ENCODE measurements at places on chromosomes 3 and 15. TPM values are rescaled to one million over a fixed set of nuclear protein-coding genes. Genes with fewer than 3 reads are reported as not detected.

- DNase-seq: no peak
Observed at GRCh38 chr3:159584421-159584820, 404.2 kb upstream of the IL12A start.

DNA sequence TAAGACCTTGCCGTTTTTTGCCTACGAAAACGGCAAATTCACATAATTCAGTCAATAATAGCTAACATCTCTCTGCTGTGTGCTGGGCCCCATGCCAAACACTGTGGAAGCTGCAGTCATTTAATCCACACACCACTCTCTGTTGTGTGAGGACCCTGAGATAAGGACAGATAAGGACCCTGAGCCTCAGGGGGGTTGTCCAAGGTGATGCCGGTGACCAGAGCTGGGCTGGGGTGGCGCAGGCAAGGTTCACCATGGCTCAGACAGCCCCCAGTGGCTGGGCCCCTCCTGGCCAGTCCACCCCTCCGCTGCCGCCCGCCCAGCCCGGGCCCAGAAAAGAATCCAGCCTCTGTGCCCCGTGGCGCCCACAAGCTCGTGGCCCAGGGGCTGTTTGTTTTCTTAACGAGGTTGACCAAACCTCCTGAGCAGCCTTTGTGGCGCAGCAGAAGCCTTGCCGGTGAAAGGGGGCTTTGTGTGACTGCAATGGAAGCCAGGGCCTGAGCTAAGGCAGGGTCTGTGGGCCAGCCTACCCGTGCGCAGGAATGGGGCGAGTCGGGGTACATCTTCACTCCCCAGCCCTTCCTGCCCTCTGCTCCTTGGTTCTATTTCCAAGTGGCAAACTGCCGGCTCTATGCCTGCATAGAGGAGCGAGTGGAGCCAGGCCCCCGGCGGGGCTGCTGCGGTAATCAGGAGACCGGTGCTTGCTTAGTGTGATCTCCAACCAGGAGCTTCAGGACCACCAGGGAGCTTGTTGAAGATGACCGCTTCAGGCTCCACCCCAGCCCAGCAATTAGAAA, 4.4 kb upstream of the SNX22 start:
- no peak for DNase-seq

DNA sequence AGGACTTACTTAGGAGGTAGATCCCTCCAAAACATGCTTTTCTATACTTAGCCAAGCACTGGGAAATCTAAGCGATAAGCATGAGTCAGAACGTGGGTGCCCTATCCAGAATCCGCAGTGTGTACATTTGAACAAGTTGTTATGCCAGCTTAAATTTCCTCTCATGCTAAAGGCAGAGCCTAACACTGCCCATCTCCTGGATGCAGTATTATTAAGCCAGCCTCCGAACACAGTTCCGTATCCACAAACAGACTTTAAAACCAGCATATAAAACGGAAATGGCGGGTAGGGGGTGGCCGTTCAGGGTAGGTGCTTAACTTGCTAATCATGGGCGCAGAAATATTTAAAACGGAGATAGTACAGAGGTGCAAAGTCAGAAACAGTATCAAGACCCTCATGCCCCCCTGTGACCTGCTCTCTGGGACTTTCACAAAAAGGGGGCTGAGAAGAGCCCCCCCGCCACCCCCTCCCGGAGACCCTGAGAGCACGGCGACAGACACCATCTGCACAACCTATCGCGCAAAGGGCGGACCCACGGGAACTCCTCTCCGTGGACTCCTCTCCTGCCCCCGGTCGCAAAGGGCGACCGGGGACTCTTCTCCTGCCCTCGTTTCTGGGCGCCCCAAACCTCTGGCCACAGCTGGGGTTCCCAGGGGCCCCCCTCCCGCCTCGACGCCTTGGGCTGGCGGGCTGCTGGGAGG, 889 bp upstream of the LRRIQ4 start:
- DNase-seq: peak; percentile 54

- DNase-seq: no peak
Observed at GRCh38 chr3:46852839-46853355, 10.3 kb downstream of the MYL3 start.

DNA sequence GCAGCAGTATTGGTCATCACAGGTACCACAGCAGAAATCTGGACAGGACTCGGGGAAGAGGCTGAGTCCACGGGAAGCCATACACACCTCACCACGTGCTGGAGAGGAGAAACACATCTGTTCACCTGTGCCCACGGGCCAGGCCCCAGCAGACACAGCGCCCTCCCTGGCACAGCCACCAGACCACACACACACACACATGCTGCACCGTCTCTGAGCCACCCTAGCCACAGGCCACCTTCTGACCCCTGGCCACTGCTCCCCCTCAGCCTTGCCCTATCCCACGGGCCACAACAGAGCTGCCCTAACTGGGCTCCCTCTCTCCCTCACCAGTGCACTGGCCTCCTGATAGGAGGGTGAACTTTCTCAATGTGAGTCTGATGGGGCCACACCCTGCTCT, 2.8 kb downstream of the SHISA5 start:
- no peak for DNase-seq

DNA sequence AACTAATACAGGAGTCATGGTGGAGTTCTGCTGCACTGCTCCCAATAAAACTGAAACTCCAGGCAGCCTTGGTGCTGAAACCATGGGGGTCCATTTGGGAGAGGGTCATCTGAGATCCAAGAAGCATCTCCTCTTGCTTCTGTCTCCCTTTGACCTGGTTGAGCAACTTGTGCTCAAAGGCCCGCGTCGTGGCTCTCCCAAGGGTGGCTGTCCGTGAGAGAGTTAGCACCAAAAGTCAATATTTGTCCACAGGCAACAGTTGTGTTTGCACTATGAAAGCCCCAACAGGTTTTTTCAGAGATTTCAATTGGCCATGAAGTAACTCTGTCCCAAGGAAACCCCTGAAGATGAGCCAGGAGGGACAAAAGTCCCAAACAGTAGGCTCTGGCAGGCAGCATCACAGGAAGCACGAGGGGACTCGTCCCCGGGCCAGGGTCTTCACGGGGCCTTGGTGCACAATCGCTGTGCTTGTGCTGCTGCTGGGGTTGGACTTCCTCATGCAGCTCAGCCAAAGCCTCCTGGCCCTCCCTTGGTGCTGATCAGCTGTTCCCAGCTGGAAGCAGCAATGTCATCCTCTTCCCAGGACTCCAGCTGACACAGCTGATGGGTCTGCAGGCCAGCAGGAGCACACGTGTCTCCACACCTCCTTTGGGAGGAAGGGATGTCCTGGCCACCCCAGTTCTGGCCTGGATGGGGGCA, 39.4 kb upstream of the WNT5A start:
- DNase-seq: no peak

GRCh38 chr3:64111083-64111482, 87.8 kb upstream of the PSMD6 start:
- DNase-seq: no peak

DNA sequence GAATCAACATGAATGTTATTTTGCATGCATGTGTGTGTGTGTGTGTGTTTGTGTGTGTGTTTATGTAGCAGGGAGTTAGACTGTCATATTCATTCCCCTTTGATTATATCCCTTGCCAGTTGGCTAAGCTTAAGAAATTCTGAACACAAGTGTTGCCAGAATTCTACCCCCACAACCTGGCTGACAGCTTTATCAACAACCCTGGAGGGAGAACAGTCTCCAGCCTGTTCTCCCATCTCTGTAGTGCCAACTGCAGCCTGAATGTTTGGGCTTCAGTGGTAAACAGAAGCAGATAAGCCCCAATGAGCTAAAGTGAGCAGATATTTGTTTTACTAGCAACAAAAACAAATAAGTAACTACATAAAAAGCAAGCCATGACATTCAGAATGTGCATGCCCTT, 162.6 kb upstream of the ABI3BP start:
- no peak for DNase-seq

DNA sequence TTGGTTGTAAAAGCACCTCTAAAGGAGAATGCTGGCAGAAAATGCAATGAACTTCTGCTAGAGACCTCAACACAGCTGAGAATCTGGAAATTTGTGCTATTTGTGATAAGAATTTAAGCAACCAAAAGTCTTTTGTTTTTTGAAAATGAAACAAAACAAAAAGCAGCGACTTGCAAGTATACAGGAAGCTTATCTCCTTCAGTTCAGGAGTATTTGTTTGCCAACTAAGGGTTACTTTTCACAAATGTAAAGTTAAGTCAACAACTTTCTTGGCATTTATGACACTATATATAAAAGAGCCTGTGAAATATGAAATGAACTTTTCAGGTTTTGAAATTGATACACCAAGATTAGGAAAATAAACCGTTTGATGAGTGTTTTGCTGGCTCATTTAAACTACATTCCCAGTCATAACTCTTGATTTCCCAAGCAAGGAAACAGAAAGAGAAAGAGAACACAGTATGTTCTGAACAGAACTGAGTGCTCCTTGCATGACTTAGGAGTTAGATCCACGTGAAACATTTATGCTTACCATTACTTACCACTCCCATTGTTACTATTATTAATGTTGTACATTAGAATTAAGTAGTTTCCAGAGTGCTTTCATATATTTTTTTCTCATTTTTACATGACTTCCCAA, 92.3 kb upstream of the COL8A1 start:
- no peak for DNase-seq

- no peak for DNase-seq
Observed at GRCh38 chr15:42832576-42832975, 88.0 kb downstream of the TTBK2 start.

GRCh38 chr3:67296039-67296892, 298.2 kb downstream of the KBTBD8 start:
- DNase-seq: no peak

- DNase-seq: no peak
Observed at GRCh38 chr3:28982906-28983305, 298.0 kb upstream of the RBMS3 start.

DNA sequence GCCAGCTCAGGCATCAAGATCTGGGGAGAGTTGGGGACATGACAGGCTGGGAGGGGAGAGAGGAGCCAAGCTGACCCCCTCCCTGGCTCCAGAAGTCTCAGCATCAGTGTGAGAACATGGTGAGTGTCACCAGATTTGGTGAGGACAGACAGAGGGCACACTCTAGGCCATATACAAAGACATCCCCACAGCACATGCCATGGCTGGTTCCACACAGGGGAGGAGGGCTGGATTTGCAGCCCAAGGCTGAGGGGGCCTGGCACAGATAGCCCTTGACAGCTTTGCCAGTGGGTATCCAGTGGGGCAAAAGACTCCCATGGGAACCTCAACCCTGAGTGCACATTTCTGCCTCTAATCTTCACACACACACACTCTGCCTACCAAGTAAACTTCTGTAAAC, 10.1 kb upstream of the ANKRD63 start:
- no peak for DNase-seq

DNA sequence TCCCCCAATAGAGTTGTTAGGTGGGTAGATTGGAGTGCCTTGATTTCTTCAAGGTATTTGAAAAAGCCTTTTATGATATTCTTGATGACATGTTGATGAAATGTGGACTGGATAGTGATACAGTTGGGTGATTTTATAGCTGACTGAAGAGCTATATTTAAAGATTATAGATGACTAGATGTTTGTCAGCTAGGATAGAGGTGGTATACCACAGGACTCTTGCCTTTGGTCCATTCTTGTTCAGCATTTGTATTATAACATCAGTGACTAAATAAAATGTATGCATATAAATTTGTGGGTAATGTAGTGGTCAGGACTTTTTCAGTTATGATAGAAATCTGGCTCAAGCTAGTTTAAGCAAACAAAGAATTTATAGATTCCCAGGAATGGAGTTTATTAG, 143.9 kb downstream of the ZNF609 start:
- DNase-seq: no peak

GRCh38 chr3:112482675-112483074, 16.6 kb downstream of the BTLA start:
- DNase-seq: no peak

DNA sequence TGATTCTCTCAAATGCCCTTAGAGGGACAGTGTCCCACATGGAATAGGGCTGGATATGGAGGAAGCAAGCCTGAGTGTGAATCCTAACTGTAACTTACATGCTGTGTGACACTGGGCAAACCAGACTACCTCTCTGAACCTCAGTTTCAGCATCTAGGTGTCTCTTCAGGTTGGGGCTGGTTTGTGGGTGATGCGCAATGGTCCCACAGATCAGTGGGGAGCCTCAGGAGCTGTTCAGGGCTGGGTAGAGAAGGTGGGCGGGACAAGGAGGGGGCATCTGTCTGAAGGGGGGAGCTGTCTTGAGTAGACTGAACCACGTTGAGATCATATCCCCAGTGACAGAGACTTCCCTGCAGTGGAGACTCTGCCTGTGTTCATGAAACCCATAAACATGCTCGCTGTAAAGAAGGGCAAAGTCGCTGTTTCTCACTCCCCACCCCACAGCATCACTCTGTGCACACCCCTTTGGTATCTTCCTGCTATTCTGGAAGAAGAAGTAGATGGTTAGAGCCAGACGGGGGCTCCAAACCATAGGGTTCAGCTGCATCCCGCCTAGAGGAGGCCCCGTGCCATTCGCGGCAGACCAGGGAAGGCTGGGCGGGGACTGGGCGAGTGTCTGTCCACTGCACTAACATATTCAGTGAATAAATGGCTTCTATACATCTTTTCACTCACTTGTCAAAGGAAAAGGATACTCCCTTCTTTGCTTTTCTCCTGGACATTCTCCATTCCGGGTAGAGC, 28.4 kb downstream of the SRPRB start:
- DNase-seq: no peak

- peak; percentile 43 for DNase-seq
Observed at GRCh38 chr3:184417619-184418327, 37.9 kb downstream of the CHRD start.

- DNase-seq: peak; percentile 14
Observed at GRCh38 chr3:54600441-54601204, 327.2 kb downstream of the LRTM1 start.

DNA sequence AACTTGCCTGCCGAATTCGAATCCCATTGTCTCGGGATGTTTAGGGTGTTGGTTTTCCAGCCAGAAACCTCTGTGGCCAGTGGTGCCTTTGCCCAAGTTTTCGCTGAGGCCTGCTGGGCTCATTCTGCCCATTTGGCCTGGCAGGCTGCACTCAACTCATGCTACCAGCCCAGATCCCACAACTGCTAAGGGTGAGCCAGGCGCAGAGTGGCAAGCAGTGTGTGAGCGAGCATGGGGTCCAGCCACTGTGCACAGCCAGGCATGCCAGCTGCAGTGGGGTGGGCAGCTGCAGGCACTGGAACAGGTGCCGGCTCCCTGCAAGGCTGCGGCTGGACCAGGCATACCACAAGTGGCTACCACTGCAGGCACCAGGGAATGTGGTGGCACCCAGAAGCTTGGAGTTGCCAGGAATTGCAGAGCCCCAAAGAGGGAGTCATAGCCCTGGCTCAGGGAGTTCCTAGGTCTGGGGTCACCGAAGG, 151.4 kb upstream of the P2RY1 start:
- no peak for DNase-seq

DNA sequence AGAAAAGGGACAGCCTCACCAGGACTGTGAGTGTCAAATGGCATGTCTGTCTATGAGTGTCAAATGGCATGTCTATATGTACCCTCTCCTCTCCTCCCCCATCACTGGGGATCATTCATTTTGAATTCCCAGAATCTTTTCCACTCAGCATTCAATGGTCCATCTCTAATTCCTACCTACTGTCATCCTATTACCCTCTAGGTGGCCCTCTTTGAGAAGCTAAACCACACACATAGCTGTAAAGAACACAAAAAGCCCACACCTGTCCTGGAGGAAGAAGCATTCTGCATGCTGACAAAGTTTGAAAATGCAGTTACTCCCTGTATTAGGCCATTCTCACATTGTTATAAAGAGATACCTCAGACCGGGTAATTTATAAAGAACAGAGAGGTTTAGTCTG, 46.2 kb upstream of the PYDC2 start:
- DNase-seq: no peak

PRRT3 gene
- polyA plus RNA-seq: 1.6 TPM

TMEM40 gene
- 25.6 TPM for polyA plus RNA-seq

SEMA3G gene
- 10.2 TPM for polyA plus RNA-seq

VWA5B2 gene
- 0.59 TPM for polyA plus RNA-seq

ARPIN gene
- 18.6 TPM for polyA plus RNA-seq

PARP15 gene
- 5.0 TPM for polyA plus RNA-seq

BOC gene
- polyA plus RNA-seq: 62.2 TPM

MYLK gene
- 17.4 TPM for polyA plus RNA-seq
